ENCODE measurements at places on chromosomes 6 and 20.
A peak's percentile ranks its signal among the peaks of the same experiment; 100 is the strongest.

- no peak for DNase-seq
These were observed 135.3 kb downstream of the SOBP start for GRCh38 chr6:107625264-107625663.

DNA sequence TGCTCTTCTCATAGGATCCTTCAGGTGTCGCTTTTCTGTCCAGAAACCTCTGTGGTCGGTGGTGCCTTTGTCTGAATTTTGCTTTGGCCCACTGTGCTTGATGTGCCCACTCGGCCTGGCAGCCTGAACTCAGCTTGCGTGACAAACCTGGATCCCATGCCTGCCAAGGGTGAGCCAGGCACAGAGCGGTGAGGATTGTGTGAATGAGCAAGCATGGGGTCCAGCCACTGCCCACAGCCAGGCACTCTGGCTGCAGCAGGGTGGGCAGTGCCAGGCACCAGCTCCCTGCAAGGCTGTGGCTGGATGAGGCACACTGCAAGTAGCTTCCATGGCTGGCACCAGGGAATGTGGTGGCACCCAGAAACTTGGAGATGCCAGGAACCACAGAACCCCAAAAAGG lies 110.3 kb downstream of the THEMIS start:
- no peak for DNase-seq

- no peak for DNase-seq
These were observed 1.8 kb downstream of the LZTS3 start for GRCh38 chr20:3171391-3172125.

GRCh38 chr6:68013780-68014515 lies 621.1 kb upstream of the ADGRB3 start:
- DNase-seq = no peak

DNA sequence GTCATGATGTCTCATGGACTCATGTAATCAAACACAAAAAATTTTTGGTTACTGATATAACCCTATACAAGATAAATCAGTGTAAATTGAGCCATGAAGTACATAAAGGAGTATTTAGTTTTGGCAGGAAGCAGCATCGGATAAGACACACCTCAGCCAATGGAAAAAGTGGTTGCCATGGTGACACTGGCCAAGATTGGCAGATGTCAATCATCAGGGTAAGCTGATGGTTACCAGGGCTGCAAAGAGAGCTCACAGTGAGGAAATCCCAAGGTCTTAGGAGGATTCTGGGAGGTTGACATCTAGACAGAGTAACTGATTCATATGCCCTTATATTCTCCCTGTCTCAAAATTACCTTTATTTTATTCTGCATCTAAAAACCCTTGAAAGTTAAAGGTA lies 203.8 kb upstream of the PCSK2 start:
- no peak for DNase-seq

GRCh38 chr6:162140251-162140852 lies 587.2 kb downstream of the PRKN start:
- DNase-seq = no peak

DNA sequence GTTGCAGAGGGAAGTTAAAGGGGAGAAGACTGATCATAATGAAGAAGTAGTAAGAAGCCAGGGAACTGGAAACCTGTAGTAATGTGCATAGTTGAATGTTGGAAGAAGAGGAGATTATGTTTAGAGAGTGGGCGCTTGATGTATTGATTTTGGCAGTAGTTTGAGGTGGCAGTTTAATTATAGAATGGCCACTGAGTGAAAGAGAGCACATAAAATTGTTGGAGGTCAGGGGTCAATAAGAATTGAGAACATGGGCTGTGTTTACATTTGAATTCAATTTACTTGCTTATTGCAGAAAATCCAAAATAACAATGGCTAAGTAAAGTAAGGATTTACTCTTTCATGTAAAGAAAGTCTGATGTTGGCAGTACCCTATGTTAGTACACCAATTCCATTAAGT lies 15.7 kb downstream of the VTA1 start:
- no peak for DNase-seq

DNA sequence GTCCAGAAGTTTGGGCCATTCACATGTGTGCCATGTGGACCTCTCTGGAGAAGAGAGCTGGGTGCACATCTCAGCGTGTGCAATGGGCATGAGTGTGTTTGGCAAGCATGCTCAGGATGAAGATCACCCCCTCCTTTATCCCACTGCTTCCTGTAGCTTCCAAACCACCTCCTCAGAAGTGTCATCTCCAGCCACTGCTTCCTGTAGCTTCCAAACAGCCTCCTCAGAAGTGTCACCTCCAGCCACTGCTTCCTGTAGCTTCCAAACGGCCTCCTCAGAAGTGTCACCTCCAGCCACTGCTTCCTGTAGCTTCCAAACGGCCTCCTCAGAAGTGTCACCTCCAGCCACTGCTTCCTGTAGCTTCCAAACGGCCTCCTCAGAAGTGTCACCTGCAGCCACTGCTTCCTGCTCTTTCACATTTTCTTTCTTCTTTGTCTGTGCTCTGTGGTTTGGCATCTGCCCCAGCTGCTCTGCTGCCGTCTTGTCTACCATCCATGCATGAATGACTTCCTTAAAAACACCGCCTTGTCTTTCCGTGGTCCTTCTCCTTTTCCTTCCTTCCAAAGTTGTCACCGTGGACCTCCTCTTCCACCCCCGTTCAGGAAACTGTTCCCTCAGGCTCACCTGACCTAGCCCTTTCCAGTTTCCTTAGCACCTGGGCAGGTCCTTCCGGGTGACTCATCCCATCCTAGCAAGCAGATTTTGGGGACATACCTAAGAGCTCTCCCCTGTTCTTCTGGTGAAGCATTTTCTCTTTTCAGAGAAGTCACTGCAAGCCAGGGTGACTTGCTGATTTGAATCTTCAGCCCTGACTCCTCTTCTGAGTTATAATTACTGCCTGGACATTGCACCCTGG lies 43.5 kb upstream of the TIAM2 start:
- DNase-seq = no peak

DNA sequence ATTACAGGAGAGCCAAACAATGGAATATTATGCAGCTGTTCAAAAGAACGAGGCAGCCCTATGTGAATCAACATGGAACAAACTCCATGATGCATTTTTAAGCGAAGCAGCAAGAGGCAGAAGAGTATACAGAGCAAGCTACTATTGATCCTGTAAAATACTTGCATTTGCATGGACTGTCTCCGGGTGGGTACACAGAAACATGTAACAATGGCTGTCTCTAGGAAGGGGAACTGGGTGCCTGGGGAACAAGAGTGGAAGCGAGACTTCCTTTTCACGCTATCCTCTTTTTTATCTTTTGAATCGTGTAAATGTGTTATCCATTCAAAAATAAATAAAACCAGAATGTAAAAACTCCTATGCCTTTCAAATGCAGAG lies 93.3 kb upstream of the SIRPA start:
- DNase-seq = no peak

DNA sequence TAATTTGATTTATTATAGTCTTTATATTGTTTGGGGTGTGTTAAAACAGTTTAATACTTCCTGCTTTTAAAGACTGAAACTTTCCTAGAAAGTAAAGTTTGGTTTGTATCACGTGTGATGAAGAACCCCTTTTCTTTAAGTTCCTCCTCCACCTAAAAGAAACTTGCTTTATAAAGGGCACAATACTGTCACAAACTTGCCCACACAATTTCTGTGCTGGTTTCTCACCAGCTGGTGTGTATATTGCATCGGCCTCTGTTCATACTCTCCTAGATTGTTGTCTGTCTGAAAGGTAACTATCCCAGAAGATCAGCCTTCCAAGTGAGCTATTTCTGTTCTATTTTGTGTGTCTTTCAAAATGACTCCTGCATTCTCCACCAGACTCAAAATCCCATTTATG lies 46.9 kb downstream of the ANKRD6 start:
- no peak for DNase-seq

DNA sequence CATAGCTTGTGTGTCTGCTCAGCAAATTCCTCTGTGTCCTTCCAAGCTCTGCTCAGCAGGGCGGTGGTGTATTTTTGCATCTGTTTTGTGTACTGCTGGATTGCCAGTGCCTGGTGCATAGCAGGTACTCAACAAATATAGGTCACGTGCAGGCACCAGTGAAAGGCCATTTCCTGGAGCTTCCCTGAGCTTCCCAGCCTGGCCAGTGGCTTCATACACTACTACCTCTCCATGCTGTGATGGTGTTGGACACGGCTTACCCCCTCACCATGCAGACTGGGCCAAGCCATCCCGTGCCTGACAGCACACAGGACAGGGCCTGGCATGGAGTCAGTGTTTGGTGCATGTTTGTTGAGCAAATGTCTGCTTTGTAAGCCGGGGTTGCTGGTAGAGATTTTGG lies 7.7 kb upstream of the PHACTR3 start:
- no peak for DNase-seq

- DNase-seq = no peak
These were observed 112.9 kb upstream of the DTNBP1 start for GRCh38 chr6:15775741-15776140.

DNA sequence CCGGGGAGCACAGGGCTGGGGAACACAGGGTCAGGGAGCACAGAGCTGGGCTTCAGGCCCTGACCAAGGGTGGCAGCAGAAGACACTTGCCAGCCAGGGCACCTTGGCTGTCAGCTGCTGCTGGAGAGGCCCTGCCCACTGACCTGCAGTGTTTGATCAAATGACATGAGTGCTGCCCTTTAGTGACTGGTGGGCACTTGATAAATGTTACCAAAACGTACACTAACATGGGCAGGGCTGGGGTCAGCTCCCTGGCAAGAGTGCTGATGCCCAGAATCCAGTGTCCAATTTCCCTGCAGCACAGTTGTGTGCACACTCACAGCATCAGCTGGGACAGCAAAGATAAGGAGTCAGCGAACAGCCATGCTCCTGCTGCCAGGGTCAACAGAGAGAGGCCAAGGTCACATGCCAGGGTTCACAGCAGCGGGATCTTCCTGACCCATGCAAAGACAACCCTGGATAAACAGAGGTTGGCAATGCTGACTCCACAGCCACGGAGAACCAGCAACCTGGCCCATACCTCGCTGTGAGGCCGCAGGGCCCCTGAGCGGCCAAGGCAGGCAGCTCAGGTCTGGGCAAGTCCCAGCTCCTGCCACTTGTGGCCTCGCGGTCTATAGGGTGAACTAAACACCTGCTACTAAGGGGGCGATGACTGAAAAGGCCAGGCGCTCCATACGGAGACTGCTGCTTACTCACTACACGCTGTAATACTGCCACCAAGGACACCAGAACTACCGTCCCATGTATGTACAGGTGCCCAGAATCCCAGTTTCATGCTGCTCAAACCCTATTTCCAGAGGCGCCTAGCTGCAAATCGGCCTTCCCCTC lies 46.3 kb downstream of the NINL start:
- DNase-seq = no peak

DNA sequence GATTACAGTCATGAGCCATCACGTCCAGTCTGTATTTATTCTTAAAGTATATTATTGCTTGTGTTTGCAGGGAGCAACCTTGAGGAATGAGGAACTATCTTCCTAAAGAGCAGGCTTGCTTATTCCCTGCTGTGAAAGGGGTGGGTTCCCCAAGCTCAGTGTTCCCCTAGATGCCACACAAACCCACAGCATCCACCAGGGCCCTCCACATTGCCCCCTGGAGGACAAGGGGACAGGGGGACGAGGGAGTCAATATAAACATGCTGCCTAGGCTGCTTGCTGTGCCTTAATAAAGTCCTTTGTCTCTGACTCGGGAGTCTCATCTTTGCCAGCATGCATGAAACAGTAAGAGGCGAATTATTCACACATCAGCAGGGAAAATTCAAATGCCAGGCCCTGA lies 8.0 kb upstream of the IDH3B start:
- no peak for DNase-seq

DNA sequence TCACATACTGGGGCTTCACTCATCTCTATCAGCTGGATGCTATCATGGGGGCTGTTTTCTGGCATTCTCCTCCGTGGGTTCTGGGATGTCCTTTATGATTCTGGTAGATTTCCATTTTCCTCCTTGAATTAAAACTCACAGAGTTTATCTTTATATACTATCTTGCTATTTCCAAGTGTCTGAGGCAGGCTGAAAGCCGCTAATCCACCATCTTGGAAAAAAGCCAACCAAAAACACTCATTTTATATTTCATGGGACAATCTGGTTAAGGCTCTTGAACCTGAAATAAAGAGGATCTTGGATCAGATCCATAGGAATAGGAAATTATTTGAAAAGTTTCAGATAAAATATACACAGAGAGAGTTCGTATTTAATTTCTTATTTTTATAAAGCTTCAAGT lies 86.0 kb downstream of the AFG1L start:
- no peak for DNase-seq

GRCh38 chr20:34210271-34210670 lies 31.0 kb upstream of the ASIP start:
- DNase-seq = no peak

DNA sequence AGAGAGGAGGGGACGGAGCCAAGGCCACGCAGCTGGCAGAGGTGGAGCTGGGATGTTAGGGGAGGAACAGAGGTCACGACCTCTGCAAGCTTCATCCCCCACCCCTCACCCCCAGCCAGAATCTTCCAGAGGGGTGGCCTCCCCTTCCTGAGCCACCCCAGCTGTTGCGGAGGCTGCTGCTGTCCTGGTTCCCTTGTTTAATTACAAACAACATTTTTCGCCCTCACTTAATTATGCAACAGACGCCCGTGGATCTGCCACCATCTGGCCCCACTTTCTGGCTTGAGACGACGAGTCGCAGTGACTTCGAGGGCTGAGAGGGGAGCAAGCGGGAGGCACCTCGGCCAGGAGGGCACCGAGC lies 153.7 kb upstream of the PTPN1 start:
- no peak for DNase-seq

DNA sequence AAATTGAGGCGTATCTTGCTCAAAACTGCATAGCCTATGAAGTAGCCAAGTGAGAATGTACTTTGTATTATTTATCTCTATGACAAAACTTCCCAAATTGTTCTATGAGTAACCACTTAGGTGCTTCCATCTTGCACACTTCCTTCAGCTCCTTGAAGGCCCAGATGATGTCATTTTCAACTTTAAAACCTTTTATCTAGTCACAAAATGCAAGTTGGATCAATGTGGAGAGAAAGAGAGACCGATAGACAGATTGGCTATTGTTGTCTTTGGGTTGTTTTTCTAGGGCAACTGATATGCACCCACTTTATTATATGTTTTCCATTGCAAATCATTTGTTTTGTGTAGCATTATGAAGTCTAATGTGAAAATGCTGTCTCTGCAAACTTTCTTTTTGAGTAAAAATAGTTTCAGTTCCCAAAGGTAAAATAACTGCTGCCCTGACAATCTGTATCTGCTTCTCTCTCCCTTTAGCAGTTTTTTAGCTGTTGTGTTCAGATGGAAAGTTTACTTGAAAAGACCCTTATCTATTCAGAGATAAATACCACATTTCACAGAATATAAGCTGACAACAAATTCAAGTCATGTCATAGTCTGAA lies 73.7 kb upstream of the CITED2 start:
- DNase-seq = no peak

- DNase-seq = peak; percentile 89
These were observed 45.5 kb downstream of the ANKS1A start for GRCh38 chr6:34934516-34934915.

- DNase-seq = no peak
These were observed 87.7 kb downstream of the THEMIS start for GRCh38 chr6:127812985-127813698.

- DNase-seq = no peak
These were observed 354.4 kb downstream of the NKAIN2 start for GRCh38 chr6:124158024-124158423.

GRCh38 chr6:30219244-30219643 lies 6.0 kb upstream of the TRIM26 start:
- DNase-seq = no peak

- DNase-seq = no peak
These were observed 228.4 kb downstream of the LRFN2 start for GRCh38 chr6:40358473-40359460.

GRCh38 chr20:32685541-32686529 lies 12.1 kb upstream of the C20orf203 start:
- no peak for DNase-seq

Measured in ovary (tissue), 10 donors.